HEK293T (cell line): ENCODE measurements at places on chromosomes 11 and 22.

GRCh38 chr11:5891216-5891800 is 1.7 kb upstream of the OR52E5 start:
- DNase-seq: no peak

DNA sequence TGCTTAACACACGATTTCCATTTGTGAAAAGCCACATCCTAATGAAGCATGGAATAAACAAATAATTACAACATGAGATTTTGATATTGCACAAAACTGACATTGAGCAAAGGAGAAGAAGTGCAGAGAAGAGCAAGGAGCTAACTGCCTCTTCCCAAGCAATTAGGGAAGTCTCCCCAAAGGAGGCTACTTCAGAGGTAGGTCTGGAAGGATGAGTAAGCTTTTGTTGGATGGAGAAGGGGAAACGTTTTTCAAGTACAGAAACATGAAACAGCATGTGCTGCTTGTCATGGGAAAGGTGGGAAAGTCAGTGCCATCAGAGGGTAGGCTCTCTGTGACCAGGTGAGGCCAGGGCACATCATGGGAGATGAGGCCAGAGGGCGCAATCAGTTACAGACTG is 132.2 kb upstream of the SESN3 start:
- no peak for DNase-seq

- DNase-seq: no peak
Observed at GRCh38 chr11:121435551-121436511, 16.3 kb upstream of the SORL1 start.

- DNase-seq: no peak
Observed at GRCh38 chr22:48238966-48239365, 1476.5 kb downstream of the TBC1D22A start.

GRCh38 chr11:11722861-11723260 is 101.1 kb upstream of the GALNT18 start:
- DNase-seq: no peak

DNA sequence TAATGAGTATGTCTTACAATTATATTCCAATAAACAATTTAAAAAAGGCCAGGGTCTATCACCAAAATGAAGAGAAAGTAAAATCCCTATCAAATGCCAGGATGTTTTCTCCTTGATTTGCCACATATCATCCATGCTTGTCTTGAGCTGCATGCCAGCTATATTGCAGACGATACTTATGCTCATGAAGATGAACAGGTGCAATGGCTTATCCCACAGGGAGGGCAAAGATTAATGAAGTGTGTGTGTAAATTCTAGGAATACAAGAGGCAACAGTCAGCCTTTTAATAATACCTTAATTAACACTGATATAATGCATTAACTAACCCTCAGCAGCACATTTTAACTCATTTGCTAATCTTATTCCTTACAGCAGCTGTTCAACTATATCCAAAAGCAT is 850.5 kb downstream of the KCNA4 start:
- DNase-seq: no peak

- no peak for DNase-seq
Observed at GRCh38 chr11:67120881-67121710, 2.0 kb downstream of the KDM2A start.

GRCh38 chr11:111846636-111847035 is 24.7 kb downstream of the ALG9 start:
- DNase-seq: no peak

- DNase-seq: no peak
Observed at GRCh38 chr22:44337678-44338004, 24.9 kb upstream of the SHISAL1 start.

GRCh38 chr22:32024796-32025195 is 18.3 kb upstream of the SLC5A1 start:
- DNase-seq: no peak

- no peak for DNase-seq
Observed at GRCh38 chr22:22916215-22916951, 28.8 kb downstream of the IGLL5 start.

DNA sequence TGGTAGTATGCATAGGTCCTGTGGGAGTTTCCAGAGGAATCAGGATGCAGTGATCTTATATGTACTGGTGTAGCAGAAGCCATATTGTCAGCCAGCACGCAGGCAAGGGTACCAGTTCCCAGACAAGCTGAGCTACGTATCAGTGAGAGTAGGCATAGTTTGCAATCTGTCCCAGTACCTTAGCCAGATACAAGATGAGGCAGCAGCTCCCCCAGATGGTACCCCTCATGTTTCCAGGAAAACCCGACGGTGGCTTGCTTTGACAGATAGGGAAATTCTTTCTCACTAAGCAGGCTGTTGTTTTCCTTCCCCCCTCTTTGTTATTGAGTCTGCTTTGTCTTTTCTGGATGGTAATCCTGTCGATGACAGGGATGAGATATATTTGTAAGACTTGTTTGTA is 109.7 kb upstream of the RRM1 start:
- no peak for DNase-seq

GRCh38 chr11:82832983-82833382 is 67.2 kb downstream of the PRCP start:
- no peak for DNase-seq
